ENCODE measurements at places on chromosomes 16 and 17. TPM values are rescaled to one million over a fixed set of nuclear protein-coding genes. Genes with fewer than 3 reads are reported as not detected.
A peak's percentile ranks its signal among the peaks of the same experiment; 100 is the strongest.

DNA sequence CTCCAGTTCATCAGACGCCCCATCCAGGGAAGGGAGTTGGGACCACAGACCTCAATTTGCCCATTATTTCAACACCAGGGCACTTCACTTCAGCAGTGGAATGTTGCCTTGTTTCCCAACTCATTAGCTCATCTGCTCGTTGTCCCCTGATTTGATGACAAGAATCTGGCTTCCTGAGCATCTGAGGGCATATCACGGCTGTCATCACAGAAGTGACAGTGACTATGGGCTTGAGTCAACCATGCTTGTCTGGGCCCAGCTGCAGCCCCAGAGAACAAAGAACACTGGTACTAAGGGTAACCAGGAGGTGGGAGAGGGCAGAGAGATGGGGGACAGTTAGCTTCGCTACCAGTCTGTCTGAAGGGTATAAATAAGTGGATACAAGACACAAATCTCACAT lies 266.0 kb upstream of the SDK2 start:
- no peak for DNase-seq

DNA sequence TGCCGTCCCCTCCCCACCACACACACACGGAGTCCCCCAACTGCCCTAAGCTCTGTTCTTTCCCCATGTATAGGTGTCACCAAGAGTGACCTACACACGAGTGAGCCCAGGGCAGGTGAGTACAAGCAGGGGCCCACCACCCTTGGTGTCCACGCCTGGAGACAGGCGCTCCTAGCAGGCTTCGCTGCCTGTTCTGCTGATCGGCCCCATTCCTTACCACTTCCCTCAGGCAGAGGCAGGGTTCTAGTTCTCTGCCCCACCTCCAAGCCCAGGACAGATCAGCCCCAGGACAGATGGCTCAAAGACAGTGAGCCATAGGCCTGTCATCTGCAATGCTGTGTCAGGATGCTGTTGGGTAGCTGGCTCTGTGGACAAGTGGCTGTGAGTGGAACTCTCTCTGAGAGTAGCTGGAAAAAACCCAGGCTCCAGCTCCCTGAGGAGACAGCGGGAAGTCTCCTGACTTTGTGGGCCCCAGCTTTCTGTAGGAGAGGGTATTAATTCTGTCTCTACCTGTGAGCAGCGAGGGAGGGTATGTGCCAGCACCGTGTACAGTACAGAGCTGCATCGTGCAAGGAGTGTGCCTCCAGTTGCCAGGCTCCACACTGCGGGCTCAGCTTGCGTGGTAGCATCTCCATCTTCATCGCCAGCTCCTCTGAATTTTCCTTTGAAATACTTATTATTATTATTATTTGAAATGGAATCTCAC lies 897 bp downstream of the TP53I13 start:
- peak; percentile 38 for DNase-seq

Gene ITGAD
- total RNA-seq, result not detected

- no peak for DNase-seq
These were observed 1.0 kb downstream of the SPAG5 start for GRCh38 chr17:28597606-28598383.
